ENCODE measurements at places on chromosomes 2 and 18. TPM values are rescaled to one million over a fixed set of nuclear protein-coding genes. Genes with fewer than 3 reads are reported as not detected.

GRCh38 chr2:221166292-221166691 lies 405.8 kb downstream of the EPHA4 start:
- no peak for DNase-seq

The COL4A4 gene
- 3.0 TPM for total RNA-seq

GRCh38 chr2:98027538-98027937 lies 31.8 kb upstream of the TMEM131 start:
- DNase-seq = no peak

The AGXT gene
- not detected for total RNA-seq

The IL1A gene
- not detected for total RNA-seq

GRCh38 chr2:164127971-164128527 lies 392.2 kb upstream of the FIGN start:
- DNase-seq = no peak

GRCh38 chr2:111946294-111947114 lies 48.1 kb downstream of the MERTK start:
- no peak for DNase-seq

The DSG4 gene
- not detected for total RNA-seq

The RETSAT gene
- total RNA-seq = 16.6 TPM

DNA sequence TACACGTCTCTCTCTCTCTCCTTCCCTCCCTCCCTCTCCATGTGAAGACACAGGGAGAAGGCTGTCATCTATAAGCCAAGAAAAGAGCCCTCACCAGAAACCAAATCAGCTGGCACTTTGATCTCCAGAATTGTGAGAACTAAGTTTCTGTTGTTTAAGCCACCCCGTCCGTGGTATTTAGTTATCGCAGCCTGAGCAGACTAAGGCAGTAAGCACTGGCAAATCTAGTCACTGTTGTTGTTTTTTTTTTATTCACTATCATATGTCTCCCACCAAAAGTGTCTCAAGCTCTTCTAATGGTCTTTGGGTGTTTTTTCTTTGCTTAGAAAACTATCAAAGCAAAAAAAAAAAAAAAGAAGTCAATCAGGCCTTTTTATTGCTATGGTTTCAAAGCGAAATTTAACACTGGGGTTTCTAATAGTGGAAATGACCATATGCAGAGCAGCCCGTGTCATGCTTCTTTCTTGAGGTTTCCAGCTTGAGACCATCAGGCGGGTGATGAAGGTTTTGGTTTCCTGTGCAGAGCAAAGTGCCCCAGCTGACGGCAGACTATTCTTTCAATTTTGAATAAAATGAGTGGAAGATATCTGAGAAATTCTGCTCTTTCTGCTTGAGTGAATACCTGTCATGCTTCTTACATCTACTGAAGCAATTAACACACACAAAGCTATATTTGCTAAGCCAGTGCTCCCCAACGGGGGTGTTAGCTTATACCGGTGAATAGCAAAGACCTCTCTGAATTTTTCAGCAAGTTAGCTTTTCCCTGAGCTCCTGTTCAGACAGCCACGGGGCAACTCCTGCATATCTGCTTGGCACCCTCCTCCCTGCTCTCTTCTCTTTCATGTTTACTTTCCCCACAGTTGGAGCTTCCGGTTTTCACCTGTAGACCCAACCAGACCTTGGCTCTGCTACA lies 394.1 kb upstream of the ATP5MC3 start:
- no peak for DNase-seq

The IL18R1 gene
- total RNA-seq = 1.3 TPM

All from cardiac septum (tissue), 1 donor.